ENCODE measurements at places on chromosomes 3 and 15. TPM values are rescaled to one million over a fixed set of nuclear protein-coding genes. Genes with fewer than 3 reads are reported as not detected.

Gene PLSCR5
- total RNA-seq: not detected

Gene ROPN1
- not detected for total RNA-seq

Gene SLC28A1
- total RNA-seq: not detected

Gene PIGZ
- 2.4 TPM for total RNA-seq

Gene CCR9
- total RNA-seq: 0.10 TPM

Gene SPINK8
- not detected for total RNA-seq

Gene SNAPC5
- total RNA-seq: 22.8 TPM

Gene ATP10A
- 6.5 TPM for total RNA-seq

Gene PCYT1A
- total RNA-seq: 65.0 TPM

Gene CNTN4
- 34.3 TPM for total RNA-seq

Gene FAM3D
- total RNA-seq: 14.9 TPM

Gene CNTN3
- total RNA-seq: 6.9 TPM

Gene MYO5C
- 11.0 TPM for total RNA-seq

Data from tongue (tissue), 3 donors.